Effector memory CD8-positive, alpha-beta T cell (primary cell): ENCODE measurements at places on chromosomes 11 and 22.

GRCh38 chr11:83881428-83881827, 595.3 kb upstream of the CCDC90B start:
- no peak for DNase-seq

- no peak for DNase-seq
These were observed 15.8 kb upstream of the ZC3H12C start for GRCh38 chr11:110077346-110077745.

DNA sequence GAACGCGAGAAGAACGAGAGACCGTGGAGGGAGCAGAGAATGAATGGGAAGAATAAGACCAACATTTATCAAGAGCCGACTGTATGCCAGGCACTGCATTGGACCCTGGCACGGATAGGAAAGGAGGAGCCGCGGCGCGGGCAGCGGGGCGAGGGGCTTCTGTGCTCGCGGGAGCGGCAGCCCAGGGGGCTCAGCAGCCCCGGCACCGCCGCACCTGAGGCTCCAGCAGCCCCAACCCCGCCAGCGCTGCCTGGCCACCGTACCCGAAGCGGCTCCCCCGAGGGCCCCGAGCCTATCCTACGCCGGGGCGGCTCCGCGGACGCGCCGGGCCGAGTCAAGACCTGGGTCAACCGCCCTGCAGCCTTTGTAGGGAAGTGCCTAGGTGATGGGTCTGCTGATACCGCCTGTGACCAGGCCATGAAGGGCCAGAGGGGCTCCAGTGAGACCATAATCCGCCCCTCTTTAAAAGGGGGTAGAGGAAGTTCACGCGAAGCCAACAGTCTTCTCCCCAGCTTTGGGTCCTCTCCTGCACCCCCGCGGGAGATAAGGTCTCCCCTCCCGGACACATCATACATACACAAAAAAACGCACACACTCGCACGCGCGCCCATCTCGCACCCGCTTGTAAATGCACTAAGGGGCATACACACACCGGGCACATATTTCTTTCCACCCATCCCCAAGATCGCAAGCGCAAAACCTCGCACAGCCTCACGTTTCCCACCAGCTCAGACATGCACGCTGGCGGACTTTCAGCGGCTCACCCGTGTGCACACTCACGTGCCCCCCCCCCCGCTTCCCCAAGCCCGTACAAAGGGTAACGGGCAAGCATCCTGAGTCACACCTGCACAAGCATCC, 935 bp upstream of the RTN4RL2 start:
- DNase-seq = peak; percentile 28

DNA sequence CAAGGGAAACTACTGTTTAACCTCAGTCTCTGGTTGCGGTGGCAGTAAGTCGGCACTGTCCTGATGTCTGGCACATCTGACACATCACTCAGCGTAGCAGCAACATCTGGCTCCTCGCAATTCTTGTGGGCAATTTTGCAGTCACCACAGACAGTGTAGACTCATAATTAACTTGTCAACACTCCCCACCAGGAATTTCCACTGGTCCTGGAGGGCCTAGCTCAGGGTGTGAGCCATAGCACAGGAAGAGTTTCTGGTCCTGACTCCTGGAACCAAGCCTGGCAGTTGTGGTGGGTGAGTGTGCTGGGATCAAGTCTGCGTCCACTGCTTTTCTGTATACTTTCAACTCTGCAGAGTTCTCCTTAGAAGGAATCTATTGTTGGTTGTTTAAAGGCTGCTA, 209.7 kb downstream of the SNX19 start:
- no peak for DNase-seq

DNA sequence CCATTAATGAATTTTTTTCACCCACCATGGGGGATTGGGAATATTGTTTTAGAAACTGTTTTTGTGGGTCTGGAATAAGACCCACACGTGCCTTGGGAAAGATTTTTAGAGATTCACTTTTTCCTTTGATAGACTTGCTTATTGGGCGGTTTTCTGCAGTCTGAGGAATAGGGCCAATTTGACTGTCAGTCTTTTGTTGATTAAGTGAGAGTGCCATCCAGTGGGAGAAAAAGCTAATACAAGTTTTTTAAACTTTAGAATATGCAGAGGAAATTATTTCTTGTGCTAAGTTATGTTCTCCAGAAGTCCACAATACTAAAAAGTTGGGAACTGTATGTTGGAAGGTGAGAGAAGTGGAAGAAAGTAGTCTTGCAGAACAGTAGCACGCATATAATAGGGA, 56.1 kb downstream of the PRMT3 start:
- DNase-seq = no peak

DNA sequence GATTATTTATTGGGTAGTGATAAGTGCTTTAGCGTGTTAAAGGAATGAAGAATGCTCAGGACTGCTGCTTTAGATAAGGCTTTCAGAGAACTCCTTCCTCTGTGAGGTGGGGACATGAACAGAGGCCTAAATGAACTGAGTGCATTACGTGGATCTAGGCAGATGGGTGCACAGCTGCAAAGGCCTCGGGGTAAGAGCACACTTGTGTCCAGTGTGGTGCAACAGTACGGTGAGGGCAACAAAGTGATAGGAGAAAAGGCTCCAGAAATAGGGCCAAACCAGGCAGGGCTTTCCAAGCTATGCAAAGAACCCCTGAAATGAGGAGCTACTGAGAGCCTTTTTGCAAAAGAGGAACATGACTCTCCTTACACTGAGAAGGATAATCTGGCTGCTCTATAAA, 45.3 kb upstream of the ARHGAP32 start:
- DNase-seq = no peak

GRCh38 chr11:119886667-119887230, 157.7 kb upstream of the NECTIN1 start:
- no peak for DNase-seq

DNA sequence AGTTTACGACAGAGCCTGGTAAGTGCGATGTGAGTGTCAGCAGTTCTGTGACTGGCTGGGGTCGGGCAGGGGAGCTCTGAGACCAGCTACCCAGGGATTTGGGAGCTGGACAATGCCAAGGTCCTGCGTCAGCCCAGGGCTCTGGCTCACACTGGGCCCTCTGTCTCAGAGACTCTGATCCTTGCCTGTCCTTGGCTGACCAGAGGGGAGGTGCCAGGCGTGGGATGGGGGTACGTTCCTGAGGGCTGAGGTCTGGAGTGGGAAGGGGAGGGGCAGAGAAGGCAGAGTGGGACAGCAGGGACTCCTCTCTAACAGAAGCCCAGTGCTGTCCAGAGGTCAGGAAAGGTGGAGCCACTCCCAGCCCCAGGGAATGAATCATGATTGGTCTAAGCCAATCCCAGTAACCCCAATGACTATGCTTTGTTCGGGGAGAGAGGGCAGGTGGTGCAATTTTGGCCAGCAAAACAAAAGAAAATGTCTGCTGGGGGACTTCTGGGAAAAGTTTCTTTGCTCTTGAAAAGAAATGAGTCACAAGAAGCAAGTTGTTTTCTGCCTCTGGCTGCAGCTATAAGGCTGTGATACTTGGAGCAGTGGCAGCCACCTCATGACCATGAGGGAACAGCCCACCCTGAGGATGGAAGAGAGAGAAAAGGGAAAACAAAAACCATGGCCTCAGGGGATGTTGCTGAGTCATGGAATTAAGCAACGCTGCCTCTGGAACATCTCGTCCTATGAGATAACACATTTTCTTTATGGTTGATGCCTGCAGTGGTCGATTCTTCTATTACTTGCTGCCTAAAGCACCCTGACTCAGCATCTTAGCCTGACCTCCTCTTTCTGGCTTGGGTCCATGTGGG, 108.3 kb downstream of the CHST1 start:
- no peak for DNase-seq

GRCh38 chr22:46762238-46763050, at the start of gene TBC1D22A:
Gene TBC1D22A, plus strand, starts transcription at chr22:46762650. Its CDS starts 137 bp downstream, at chr22:46762787.
- DNase-seq = peak; percentile 95

GRCh38 chr11:316891-317301, 3.1 kb downstream of the IFITM1 start:
- DNase-seq = no peak

DNA sequence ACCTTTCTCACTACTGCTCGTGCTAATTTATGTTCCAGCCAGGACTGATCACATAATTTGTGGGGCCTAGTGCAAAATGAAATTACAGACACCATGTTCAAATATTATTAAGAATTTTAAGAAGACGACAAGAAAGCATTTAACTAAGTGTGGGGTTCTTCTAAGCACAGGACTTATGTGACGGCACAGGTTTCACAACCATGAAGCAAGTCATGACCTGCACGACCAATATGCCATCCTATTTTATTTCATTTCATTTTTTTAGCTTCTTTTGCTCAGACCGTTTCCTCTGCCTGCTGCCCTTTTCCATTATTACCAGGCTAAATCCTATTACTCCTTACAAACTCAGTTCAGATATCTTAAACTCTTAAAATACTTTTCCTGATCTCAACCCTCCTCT, 462.5 kb downstream of the AASDHPPT start:
- no peak for DNase-seq

DNA sequence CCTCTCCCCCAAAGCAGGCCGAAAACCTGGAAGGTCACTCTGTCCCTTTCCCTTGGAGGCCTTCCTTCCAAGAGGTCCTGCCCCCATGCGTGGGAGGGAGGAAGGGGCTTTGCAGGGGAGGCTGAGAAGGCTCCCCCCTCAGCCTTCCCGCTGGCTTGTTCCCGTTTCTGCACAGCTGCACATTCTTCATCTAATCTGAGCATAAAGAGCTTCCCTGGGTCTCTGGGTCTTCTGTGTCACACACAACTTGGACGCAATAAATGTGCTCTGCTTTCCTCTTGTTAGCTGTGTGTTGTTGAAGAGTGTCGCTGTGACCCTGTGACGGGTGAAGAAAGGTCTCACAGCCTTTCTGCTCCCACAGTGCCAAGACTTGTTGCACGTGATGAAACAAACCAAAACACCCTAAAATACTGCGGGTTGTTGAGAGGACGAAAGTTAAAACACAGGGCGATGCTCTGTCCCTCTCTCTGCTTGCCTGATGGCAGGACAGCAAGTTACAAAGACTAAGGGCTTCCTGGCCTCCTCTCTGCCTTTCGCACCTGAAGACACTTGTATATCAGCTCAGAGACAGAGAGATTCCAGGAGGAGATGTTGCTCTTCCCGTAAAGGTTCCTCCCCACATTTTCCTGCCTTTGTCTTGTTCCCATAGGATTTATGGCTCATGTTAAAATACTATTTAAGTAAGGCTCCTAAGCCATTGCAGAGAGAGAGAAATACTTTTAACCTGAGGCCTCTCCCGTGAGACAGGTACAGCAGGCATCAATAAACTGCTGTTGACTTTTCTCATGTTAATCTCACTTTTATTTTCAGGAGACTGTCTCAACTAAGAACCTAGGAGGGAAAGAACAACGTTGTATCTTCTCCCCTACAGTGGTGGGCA, 15.4 kb upstream of the IFITM3 start:
- no peak for DNase-seq

DNA sequence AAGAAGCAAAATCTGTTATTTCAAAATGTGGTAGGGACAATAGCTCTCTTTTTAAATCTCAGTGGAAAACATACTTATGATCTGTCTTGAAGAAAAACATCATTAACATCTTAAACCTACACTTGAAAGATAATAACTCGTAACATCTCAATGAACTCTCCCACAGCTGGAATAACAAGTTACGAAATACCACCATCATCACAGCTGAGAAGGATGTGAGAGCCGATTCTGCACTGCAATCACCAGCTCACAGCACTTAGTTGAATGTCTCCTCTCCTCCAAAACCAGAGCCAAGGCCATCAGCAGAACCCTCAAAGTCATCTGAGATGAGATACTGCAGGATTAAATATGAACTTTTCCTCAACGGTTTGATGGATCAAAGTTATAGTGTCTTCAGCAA, 124.3 kb downstream of the ARHGAP20 start:
- DNase-seq = no peak

GRCh38 chr11:134032501-134033091, 36.3 kb upstream of the JAM3 start:
- DNase-seq = no peak

DNA sequence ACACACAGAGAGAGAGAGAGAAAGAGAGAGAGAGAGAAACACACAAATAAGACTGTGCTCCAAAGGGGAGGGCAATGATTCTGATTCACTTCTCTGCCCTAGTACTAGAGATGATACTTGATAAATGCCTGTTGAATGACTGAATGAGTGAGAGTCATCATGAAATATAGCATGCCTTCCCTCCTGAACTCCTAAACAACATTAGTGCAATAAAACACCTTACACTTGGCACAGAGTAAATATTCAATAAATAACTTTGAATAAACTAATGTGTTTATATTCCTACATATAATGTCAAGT, 511.2 kb upstream of the RAG2 start:
- DNase-seq = no peak

DNA sequence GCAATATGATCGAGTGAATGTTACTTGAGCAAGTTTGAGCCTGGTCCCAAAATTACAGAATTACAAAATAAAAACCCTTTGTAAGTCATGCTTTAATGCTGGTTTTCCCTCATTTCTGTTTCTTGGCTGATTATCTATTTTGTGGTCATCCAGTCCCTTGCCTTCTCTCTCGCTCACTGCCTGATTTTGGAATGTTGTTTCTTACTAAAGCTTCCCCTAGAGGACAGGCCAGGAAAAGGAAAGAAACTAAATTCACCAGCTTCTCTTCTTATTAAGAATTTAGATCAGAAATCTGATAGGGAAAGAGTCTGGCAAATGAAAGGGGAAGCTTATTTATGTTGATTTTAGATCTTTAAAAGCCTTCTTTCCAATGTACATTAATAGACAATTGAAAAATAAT, 16.6 kb upstream of the BDNF start:
- DNase-seq = no peak

- no peak for DNase-seq
These were observed 4.4 kb upstream of the PPARA start for GRCh38 chr22:46145896-46146295.

DNA sequence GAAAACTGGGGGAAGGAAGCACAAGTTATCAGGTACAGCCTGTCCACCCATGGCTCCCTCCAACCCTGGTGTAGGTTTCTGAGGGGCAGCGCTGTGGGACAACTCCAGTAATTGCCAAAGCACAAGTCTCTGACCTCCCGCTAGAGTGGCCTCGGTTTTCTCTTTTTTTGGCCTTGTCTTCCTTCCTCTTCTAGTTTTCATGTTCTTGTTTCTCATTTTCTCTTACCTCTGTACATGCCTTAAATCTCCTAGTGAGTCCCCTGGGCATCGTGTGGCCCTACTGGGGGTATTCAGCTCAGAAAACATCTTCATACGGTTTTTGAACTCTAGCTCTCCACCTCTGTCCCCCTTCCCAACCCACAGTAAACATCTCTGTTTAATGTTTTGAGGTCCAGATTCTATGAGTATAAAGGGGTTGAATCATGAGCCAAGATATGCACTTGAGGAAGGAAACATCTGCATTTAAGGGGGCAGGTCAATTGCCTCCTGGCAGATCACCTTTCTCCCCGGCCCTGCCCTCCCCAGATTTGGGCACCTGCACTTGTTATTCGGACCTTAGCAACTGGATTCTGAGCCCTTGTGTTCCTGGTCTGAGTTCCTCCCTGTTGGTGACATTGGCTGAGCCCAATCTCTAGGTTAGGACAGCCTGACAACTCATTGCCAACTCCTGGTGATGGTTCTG, 8.4 kb upstream of the LMO2 start:
- no peak for DNase-seq

GRCh38 chr11:111460856-111461255, 51.3 kb downstream of the BTG4 start:
- DNase-seq = no peak

DNA sequence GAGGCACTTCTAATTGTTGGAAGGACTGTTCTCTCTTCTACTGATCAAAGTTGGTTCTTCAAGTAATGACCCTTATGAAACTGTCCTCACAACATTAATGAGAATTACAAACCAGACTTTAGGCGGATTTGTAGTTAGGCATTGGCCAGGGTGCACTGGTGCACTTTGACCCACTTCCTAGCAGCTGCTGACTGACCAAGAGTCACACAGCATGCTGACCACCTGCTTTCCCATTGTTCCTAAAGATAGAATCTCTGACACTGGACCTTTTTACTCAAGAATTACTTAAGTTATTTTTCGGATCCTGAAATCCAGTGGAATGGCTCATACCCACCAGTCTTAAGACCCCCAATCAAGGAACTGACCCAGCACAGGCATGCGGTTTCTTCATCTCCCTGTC, 264.0 kb downstream of the ST3GAL4 start:
- DNase-seq = no peak
